ENCODE measurements at places on chromosomes 7 and 10. TPM values are rescaled to one million over a fixed set of nuclear protein-coding genes. Genes with fewer than 3 reads are reported as not detected.

The ZNF862 gene
- total RNA-seq: 25.3 TPM

DNA sequence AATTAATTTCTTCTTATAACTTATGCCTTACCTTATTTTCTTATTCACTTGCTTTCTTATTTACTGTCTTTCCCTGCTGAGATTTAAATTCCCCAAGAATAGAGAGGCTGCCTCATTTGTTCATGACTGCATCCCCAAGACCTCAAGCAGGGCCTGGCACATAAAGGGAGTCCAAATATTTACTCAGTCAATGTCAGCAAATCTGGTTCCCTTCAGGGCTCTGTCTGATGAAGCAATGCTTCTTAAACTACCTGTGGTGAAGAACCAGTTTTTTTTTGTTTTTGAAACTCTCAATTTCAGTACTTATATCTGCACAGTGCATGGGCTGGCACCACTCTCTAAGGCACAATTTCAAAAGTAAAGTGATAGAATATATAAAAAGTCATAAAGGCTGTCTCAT is 4.7 kb downstream of the ZNF239 start:
- H3K4me3 ChIP-seq: no peak overlapping the region
- DNase-seq: no peak
- H3K36me3 ChIP-seq: peaks cover 11% of the 10 kb centered on the region
- H3K27ac ChIP-seq: no peak overlapping the region
- H3K4me1 ChIP-seq: peaks cover 12% of the 10 kb centered on the region

The RPEL1 gene
- total RNA-seq: not detected

DNA sequence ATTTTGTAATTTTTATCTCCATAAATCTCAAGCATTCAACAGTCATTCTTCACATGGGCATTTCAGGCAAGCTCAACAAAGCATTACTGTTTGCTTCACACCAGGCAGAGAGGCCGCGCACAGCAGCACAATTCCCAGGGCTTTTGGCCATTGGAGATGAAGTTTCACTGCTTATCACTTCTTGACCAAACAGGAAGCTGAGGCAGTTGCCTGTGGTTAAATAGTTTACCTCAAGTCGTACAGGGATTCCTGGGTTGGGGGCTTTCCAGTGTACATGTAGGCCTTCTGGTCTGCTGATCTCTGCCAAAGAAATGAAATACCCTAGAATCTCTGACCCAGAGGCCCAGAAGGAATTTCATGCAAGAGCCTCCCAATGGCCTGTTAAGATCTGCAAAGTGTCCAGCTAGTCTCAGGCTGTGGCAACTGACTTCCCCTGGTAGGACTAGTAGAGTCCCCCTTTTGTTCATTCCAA is 11.2 kb upstream of the PRDX3 start:
- no peak for DNase-seq
- H3K36me3 ChIP-seq: no peaks in the 10 kb centered on the region
- H3K27me3 ChIP-seq: peaks cover 3% of the 10 kb centered on the region
- H3K4me1 ChIP-seq: peaks cover 1% of the 10 kb centered on the region

The ANKRD22 gene
- not detected for total RNA-seq

The PAX4 gene
- total RNA-seq: not detected

Data from osteocyte (in vitro differentiated cells).